Stimulated activated naive CD4-positive, alpha-beta T cell treated with Interleukin-2 at 50 U/mL for 16 hours (primary cell): ENCODE measurements at places on chromosomes 11 and 22.
A peak's percentile ranks its signal among the peaks of the same experiment; 100 is the strongest.

- no peak for DNase-seq
These were observed 64.2 kb downstream of the KREMEN1 start for GRCh38 chr22:29136782-29137700.

- no peak for DNase-seq
These were observed 1078.9 kb downstream of the OPCML start for GRCh38 chr11:132453406-132453805.

- DNase-seq, result no peak
These were observed 186.3 kb downstream of the C11orf91 start for GRCh38 chr11:33514079-33514925.

DNA sequence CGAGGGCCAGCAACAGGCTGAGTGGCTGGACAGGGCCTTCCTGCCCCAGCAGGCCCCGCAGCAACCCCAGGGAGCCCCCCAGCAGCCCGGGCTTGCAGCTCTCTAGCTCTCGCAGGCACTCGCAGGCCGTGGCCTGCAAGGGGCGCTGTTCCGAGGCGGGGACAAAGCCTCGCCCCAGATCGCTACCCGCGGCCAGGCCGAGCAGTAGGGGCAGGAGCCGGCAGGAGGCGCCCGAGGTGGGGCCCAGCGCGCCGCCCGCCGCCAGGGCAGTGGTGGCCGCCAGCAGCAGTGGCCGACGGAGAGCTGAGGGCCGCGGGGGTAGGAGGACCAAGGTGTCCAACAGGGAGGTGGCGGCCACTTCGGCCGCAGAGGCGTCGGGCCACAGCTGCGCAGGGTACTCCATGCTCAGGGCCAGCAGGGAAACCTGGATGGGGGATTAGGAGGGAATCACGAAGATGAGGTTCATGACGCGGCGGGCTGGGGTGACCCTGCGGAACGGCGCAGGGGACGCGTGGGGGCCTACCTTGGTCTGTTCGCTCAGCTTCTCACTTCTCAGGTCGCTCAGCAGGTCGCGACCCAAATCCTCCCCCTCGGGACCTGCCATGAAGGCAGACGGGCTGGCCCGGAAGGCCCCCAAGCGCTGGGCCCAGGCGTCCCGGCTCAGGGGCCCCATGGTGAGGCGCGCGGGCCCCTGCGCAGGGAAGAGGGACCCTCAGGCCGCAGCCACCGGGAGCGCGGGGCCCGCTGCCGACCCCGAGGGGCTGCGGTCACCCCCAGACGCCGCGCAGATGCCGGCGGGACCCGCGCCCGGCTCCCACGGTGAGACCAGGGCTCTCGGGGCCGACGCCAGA is 632 bp downstream of the AP5B1 start:
- peak; percentile 77 for DNase-seq

DNA sequence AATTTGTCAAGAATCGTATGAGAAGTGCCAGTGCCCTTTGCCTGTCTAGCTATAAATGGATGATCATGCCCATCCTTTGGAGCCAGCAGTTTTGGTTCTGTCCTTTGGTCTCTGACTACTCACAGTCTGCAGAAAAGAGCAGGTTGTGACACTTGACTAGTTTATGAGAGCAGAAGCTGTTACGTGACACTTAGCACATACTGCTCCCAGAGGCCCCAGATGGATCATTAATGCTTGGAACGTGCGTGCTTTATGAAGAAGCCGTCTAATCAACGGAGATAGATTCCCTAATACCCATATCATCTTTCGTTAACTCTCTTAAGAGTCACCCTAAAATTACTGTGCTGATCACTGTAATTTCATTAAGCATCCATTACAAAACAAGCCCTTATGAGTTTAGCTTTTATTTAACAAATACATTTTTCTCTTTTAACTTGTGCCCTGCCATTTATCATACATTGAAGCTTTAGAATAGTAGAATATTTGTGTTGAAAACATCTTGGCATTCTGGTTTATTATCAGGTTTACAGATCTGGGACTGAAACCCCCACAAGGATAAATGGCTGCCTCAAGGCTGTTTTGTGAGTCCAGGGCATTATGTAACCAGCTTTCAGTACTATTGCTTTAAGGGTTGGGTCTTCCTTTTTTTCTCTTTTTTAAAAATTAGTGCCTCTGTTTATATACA is 47.0 kb upstream of the ADORA2A start:
- no peak for DNase-seq

GRCh38 chr22:30250039-30250565 is 3.5 kb upstream of the LIF start:
- no peak for DNase-seq

GRCh38 chr11:124179310-124179709 is 3.8 kb upstream of the OR10D3 start:
- no peak for DNase-seq

- no peak for DNase-seq
These were observed 30.6 kb downstream of the RRP7A start for GRCh38 chr22:42489000-42489399.

GRCh38 chr11:102289592-102289991 is 27.7 kb upstream of the BIRC3 start:
- DNase-seq, result no peak

GRCh38 chr11:97022955-97023354 is 633.1 kb downstream of the JRKL start:
- DNase-seq, result no peak

- DNase-seq, result no peak
These were observed 22.7 kb downstream of the EFCAB6 start for GRCh38 chr22:43789452-43789851.

- DNase-seq, result no peak
These were observed 122.5 kb upstream of the ZC3H12C start for GRCh38 chr11:109970516-109971183.
